ENCODE measurements at places on chromosomes 5 and 9.

- no peak for DNase-seq
These were observed 70.1 kb downstream of the WNK2 start for GRCh38 chr9:93254061-93254481.

DNA sequence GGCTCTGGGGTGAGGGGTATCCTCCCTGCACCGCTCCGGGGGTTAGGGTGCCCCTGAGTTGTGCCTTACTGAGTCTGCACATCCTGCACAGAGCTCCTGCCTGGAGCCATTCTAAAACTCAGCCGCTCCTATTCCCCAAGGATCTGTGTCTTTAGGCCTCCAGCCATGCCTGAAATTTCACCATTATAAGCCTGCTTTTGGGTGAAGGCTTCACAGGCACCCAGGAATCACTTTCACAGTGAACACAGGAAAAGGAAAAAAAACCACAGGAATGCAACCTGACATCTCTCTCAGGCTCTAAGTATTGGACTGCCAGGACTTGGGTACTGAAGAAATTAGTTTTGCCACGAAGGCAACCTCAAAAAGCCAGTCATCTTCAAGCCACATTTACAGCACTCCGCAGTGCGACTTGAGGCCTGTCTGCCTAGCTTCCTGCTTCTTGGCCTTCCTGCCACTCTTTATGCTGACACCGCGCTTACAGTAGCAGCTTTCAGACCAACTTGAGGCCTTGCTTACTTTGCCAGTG, 30.9 kb downstream of the GALNT10 start:
- DNase-seq: no peak

GRCh38 chr9:92633614-92634278, 36.2 kb downstream of the IPPK start:
- no peak for DNase-seq

DNA sequence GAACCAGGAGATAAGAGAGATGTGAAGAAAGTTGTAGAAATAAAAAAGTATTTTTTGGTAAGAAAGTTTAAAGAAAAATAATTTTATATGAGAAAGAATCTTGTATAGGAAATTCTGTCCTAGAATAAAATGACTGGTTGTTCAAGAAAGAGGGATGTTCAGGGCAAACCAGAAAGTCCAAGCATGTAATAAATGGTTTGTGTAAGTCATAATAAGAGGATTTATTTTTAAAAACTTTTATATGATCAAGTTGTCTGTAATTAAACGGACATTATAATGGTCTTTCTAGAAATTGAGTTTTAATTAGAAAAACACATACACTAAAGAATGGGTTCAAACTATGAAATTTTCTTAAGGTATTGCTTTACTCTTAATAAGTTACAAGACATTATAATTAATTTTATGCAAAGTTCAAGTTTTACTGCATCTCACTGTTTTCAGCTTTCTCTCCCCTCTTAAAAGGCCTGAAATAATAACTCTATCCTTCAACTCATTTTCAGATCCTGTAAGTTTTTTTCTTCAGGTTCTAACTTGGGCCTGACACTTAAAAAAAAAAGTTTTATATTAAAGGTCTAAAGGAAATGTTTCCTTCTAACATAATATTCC, 56.1 kb upstream of the ZNF300 start:
- DNase-seq: no peak

DNA sequence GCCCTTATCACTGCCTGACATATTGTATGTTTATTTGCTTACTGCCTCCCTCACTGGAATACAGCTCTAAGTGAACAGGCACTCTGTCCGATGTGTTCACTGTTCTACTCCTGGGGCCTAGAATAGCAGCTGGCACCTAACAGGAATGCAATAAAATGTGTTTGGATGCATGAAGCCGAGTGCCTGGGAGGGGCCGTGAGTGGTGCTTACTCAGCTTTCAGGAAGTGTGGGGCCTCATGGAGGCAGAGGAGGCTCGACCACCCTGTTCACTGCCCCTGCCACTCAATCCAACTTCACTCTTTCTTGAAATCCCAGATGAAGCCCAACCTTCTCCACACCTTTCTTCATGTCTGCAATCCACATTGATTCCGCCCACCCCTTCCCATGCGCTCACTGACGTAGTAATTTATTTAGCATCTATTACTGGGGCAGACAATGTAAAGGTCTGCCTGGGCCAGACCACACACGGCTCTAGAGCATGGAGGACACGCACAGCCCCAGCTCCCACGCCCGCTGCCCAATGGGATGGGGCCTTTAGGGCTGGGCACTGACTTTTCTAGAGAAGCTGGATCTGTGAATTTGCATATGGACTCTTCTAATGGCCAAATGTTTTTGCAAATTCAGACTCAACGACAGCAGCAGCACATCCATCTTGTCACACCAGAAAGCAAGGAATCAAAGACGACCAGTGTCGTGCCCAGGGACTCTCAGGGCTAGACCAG, 21.3 kb downstream of the TBC1D9B start:
- no peak for DNase-seq

Data from NCI-H2227 treated with DMSO at 0.1 percent for 48 hours (cell line).